ENCODE measurements at places on chromosomes 11 and 22.

DNA sequence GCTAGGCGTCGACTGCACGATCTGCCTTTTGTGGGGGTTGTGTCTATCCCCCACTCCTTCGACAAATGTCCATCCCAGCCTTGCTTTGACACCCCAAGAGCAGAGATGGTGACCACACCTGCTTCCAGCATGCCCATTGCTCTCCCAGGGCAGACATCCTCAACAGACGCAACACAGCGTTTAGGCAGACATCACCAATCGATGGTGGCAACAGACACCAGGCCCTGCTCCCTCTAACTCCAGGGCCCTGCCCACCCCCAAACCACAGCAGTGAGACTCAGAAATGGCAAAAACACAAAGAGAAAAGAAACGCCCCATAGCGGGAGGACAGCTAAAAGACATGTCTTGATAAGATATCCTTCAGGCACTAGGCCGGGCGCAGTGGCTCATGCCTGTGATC, 150.9 kb downstream of the CRYBB2 start:
- no peak for DNase-seq

DNA sequence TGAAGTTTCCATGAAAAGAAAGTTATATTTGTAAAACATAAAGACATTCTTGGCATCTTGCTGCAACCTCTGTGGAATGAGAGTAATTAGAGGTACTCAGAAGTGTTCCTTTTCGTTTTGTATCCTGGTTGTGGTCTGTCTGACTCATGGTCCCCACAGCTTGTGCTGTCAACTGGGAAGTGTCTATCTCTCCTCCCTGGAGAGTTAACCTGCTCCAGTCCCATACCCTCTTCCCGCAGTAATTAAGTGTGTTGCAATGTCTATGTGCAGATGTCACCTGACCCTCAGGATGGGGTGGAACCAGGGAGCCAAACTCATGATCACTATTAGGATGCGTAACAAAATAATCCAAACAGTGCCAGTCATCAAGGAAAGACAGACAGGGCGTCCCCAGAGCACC, 23.0 kb upstream of the ZDHHC13 start:
- DNase-seq, result no peak

DNA sequence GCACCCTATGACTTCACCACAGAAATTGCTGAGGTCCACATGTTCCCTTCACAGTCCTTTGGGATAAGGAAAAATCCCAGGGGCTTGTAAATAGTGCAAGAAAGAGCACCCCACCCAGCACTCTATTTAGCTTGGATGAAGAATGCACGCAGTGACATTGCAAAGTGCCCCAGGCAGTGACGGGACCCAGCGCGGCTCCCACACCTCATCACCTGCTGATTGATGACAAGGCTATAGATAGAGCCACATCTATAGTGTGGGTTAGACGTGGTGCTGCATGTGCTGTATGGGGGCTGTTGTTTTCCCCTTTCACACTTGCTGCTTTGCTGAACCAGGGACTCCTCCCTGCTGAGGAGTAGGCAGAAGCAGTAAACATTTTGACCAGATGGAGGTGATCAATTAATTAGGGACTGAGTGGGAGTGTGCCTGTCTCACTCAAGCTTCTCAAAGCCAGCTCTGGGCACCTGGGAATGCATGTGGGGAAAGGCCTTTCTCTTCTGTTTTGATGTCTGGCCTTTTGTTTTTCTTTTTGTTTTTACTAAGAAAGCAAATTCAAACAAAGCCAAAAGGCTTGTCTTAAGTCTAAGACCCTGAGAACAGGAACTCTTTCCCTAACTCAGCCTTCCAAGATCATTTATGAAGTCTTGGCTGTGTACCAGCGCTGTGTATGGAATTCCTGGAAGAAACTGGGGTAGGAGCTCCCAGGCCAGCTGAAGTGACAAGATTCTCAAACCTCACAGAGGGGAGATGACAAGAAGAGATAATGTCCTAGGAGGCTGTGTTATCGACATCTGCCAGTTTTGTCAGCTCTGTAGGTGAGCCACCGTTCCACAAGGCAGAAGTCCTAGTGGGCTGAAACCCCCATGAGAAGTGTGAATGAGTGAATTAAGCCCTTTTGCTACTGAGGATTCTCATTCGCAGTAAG, 219.7 kb downstream of the BARX2 start:
- no peak for DNase-seq

- DNase-seq, result no peak
Observed at GRCh38 chr22:47245786-47246185, 483.3 kb downstream of the TBC1D22A start.

DNA sequence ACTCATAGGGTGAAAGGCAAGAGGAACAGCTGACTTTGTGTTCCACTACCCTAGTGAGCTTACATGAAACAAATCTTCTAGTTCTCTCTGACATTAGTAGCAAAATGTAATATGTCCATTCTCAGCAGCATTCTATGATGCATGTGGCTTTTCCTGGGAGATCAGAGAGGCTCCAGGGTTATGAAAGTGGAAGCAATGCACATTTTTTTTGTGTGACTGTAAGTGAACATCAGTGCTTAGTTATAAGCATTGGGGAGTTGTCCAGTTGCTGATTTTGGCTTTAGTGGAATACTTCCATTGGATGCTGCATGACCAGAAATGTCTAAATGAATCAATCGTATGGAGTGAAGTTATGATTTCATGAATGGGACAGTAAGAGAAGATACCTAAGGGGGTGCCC, 255.9 kb downstream of the FAT3 start:
- no peak for DNase-seq

GRCh38 chr11:118663902-118664301, 15.5 kb downstream of the TREH start:
- DNase-seq, result no peak

GRCh38 chr11:117333917-117334316, 6.3 kb downstream of the CEP164 start:
- DNase-seq, result no peak

DNA sequence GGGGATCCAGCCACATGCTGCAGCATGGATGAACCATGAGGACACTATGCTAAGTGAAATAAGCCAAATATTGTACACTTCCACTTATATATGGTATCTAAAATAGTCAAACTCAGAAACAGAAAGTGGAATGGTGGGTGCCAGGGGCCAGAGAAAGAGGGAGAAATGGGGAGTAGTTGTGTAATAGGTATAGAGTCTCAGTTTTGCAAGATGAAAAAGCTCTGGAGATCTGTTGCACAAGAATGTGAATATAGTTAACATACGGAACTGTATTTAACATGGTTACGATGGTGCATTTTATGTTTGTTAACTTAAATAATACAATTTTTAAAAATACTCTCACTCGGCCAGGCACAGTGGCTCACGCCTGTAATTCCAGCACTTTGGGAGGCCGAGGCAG, 21.2 kb downstream of the GDPD5 start:
- DNase-seq, result no peak

DNA sequence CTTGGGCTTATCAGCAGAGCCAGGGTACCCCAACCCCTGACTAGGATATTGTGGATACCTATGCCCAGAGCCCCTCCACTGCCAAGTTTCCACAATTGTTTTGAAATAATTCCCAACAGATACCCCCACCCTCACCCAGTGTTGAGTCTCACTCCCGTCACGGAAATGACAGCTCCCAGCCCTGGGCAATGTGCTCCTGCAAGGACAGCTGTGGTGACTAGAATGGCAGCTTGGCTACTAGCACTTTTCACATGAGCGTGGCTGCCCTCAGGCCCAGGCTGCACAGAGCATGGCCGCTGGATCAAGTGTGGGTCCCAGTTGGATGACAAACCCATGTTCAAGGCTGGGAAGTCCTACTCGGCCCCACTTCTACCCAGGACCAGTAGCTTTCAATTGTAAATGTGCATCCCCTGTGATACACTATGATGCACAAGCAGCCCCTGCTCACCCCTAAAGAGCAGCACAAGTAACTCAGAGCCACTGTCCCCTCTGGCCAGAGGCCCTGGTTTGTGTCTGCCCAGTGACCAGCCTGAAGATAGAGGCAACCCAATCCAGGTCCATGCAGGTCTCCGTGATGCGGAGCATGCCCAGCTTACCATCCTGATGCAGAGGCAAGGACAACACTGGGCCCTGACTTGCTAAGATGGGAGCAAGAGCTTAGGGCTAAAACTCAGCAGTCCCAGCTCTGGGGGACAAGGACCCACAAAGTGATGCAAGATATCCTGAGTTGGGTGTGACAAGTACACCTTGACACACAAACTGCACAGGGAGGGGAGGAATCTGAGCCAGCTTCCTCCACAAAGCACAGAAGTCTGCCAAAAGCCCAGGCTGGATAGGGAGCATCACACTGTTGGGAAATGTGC, 13.2 kb downstream of the KCNQ1OT1 start:
- DNase-seq, result no peak

GRCh38 chr11:11382858-11383532, 29.9 kb upstream of the CSNK2A3 start:
- DNase-seq, result no peak

GRCh38 chr11:66592457-66593302, at the start of the genes CCDC87 and CCS:
Gene CCDC87 (minus strand): TSS chr11:66593063. CDS start chr11:66593015, 48 bp downstream.
Gene CCS (plus strand): TSS chr11:66593185. CDS start chr11:66593262, 77 bp downstream.
- DNase-seq, result peak; percentile 98

- DNase-seq, result no peak
Observed at GRCh38 chr11:27405134-27405533, 42.1 kb upstream of the CCDC34 start.

DNA sequence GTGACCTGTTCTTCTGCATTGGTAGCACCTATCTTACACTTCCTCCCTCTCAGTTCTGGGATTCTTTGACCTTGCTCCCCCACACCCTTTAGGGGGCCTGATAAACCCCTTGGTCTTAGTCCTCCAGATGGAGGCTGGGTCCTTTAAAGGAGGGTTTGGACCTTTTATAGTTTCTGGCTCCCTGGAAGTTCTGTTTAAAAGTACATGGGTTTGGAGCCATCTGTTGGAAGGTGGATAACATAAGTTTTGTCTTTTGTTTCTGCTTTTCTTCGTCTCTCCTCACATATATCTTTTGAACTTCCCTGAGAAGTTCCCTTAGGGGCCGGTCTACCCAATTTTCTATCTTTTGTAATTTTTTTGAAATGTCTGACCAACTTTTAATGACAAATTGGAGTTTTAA, 17.9 kb upstream of the HYLS1 start:
- no peak for DNase-seq

- DNase-seq, result no peak
Observed at GRCh38 chr22:37253126-37253660, 9.1 kb upstream of the RAC2 start.

DNA sequence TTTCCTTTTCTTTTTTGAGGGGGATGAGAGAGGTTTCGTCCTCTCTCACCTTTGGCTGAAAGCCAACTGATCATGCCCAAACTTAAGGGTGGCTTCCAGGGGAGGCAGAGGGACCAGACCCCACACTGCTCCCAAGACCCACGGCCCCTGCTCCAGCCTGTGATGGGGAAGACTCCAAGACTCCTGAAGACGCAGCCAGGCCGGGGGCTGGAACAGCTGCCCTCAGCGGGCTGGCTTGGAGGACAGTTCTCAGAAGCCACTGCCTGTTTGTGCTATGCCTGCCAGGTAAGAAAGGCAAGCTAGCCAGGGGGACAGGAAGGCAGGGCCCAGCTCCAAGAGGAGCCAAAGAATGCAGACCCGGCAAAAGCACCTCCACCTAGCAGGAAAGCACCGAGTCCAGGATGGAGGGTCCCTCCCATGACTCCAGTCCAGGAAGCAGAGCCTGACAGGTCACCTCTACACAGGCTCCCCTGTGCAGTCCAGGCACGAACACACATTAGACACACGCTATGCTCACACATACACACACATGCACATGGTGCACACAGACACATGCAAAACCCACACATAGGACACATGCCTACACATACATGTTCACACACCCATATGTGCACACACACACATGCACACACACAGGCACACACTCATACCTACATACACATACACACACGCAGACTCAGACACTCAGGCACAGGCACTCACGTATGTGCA, 31.3 kb downstream of the GNB1L start:
- no peak for DNase-seq

- no peak for DNase-seq
Observed at GRCh38 chr22:29732883-29733282, 13.1 kb downstream of the CABP7 start.
